Natural killer cell (primary cell): ENCODE measurements at places on chromosomes 16 and 17.
A peak's percentile ranks its signal among the peaks of the same experiment; 100 is the strongest.

- no peak overlapping the region for H3K4me3 ChIP-seq
- H3K27me3 ChIP-seq, result no peaks in the 10 kb centered on the region
- no peak overlapping the region for H3K27ac ChIP-seq
- no peaks in the 10 kb centered on the region for H3K4me1 ChIP-seq
- H3K36me3 ChIP-seq, result no peaks in the 10 kb centered on the region
Measured at GRCh38 chr16:8237452-8237851, 352.9 kb downstream of the TMEM114 start.

- H3K4me3 ChIP-seq, result no peak overlapping the region
- H3K27ac ChIP-seq, result peak overlapping the region; percentile 47
- peak; percentile 80 for DNase-seq
- peaks cover 2% of the 10 kb centered on the region for H3K36me3 ChIP-seq
- peaks cover 43% of the 10 kb centered on the region for H3K4me1 ChIP-seq
Measured at GRCh38 chr17:48547808-48548522, 3.1 kb upstream of the HOXB2 start.

DNA sequence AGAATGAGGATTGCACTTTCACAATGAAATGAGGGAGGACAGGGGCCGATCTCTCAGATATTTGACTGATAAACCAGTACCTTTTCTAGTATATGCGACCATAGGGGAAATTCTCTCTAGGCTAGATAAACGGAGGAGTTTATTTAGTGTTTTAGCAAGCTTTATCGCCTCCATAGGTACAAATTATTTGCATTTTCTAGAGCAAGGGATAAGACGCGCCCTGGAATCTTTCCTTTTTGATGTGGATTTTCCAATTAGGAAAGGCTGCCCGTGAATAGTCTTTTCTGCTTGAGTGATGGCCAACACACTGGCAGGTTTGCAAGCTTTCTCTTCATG is 351 bp upstream of the GDPD1 start:
- H3K36me3 ChIP-seq, result no peaks in the 10 kb centered on the region
- peaks cover 11% of the 10 kb centered on the region for H3K4me1 ChIP-seq
- H3K4me3 ChIP-seq, result no peak overlapping the region
- H3K27ac ChIP-seq, result no peak overlapping the region

GRCh38 chr17:49624896-49625295 is 49.2 kb downstream of the NXPH3 start:
- H3K36me3 ChIP-seq, result peaks cover 25% of the 10 kb centered on the region
- no peaks in the 10 kb centered on the region for H3K4me1 ChIP-seq
- no peak for DNase-seq
- no peak overlapping the region for H3K4me3 ChIP-seq
- no peaks in the 10 kb centered on the region for H3K27me3 ChIP-seq

GRCh38 chr17:7651665-7652387 is 1.1 kb downstream of the ATP1B2 start:
- no peak overlapping the region for H3K4me3 ChIP-seq
- H3K27me3 ChIP-seq, result peaks cover 24% of the 10 kb centered on the region
- H3K36me3 ChIP-seq, result no peaks in the 10 kb centered on the region
- H3K4me1 ChIP-seq, result peaks cover 19% of the 10 kb centered on the region
- DNase-seq, result no peak

DNA sequence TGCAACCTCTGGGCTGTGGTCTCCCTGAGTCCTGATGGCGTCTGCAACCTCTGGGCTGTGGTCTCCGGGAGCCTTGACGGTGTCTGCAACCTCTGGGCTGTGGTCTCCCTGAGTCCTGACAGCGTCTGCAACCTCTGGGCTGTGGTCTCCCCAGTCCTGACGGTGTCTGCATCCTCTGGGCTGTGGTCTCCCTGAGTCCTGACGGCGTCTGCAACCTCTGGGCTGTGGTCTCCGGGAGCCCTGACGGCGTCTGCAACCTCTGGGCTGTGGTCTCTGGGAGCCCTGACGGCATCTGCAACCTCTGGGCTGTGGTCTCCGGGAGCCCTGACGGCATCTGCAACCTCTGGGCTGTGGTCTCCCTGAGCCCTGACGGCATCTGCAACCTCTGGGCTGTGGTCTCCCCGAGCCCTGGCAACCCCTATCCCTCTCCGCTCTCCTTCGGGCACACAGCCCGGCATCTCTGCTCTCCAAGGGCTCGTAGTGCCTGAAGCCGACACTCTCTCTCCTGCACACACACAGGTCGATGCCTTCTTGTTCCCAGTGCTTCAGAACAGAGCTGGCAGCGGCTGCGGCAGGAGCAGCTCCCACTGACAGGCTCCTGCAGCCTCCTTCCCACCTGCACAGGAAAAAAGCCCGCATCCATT is 45.6 kb downstream of the METRNL start:
- no peak overlapping the region for H3K4me3 ChIP-seq
- peaks cover 18% of the 10 kb centered on the region for H3K27me3 ChIP-seq
- peak overlapping the region; percentile 66 for H3K27ac ChIP-seq
- peaks cover 43% of the 10 kb centered on the region for H3K4me1 ChIP-seq
- no peaks in the 10 kb centered on the region for H3K36me3 ChIP-seq

GRCh38 chr16:14494396-14494966 is 135.6 kb downstream of the PARN start:
- no peak overlapping the region for H3K27ac ChIP-seq
- DNase-seq, result no peak
- no peaks in the 10 kb centered on the region for H3K36me3 ChIP-seq
- no peak overlapping the region for H3K4me3 ChIP-seq

- H3K4me1 ChIP-seq, result peaks cover 56% of the 10 kb centered on the region
- peak; percentile 93 for DNase-seq
- peak overlapping the region; percentile 60 for H3K4me3 ChIP-seq
- H3K36me3 ChIP-seq, result no peaks in the 10 kb centered on the region
- no peaks in the 10 kb centered on the region for H3K27me3 ChIP-seq
Measured at GRCh38 chr17:29615492-29616299, 7.0 kb downstream of the CORO6 start.

GRCh38 chr16:56870276-56870888 is 5.4 kb downstream of the SLC12A3 start:
- no peak overlapping the region for H3K27ac ChIP-seq
- peaks cover 12% of the 10 kb centered on the region for H3K4me1 ChIP-seq
- H3K36me3 ChIP-seq, result no peaks in the 10 kb centered on the region
- H3K27me3 ChIP-seq, result no peaks in the 10 kb centered on the region
- no peak overlapping the region for H3K4me3 ChIP-seq

DNA sequence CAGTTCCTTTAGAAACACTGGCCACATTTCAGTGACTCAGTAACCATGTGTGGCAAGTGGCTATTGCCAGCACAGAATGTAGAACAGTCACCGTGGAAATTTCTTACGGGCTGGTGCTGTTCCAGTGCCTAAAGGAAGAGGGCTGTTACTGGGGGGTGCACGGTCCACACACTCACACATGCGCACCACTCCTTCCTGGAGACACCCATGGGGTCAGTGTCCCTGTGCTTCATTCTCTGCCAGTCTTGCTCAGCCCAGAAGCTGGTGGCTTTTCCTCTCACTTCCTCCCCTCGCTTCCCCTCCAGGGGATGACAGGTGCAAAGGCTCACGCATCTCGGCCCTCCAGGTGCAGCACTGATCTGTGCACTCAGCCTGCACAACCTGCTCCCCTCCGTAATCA is 115.6 kb downstream of the CCDC182 start:
- no peak for DNase-seq
- H3K36me3 ChIP-seq, result peaks cover 2% of the 10 kb centered on the region
- H3K27ac ChIP-seq, result no peak overlapping the region
- H3K27me3 ChIP-seq, result no peaks in the 10 kb centered on the region

- no peaks in the 10 kb centered on the region for H3K27me3 ChIP-seq
- no peak for DNase-seq
- H3K4me1 ChIP-seq, result no peaks in the 10 kb centered on the region
- H3K27ac ChIP-seq, result no peak overlapping the region
- H3K4me3 ChIP-seq, result no peak overlapping the region
Measured at GRCh38 chr17:33118391-33119075, 126.9 kb downstream of the SPACA3 start.

GRCh38 chr17:69516911-69517310 is 102.4 kb downstream of the MAP2K6 start:
- H3K36me3 ChIP-seq, result peaks cover 13% of the 10 kb centered on the region
- no peak overlapping the region for H3K27ac ChIP-seq
- H3K4me3 ChIP-seq, result no peak overlapping the region

DNA sequence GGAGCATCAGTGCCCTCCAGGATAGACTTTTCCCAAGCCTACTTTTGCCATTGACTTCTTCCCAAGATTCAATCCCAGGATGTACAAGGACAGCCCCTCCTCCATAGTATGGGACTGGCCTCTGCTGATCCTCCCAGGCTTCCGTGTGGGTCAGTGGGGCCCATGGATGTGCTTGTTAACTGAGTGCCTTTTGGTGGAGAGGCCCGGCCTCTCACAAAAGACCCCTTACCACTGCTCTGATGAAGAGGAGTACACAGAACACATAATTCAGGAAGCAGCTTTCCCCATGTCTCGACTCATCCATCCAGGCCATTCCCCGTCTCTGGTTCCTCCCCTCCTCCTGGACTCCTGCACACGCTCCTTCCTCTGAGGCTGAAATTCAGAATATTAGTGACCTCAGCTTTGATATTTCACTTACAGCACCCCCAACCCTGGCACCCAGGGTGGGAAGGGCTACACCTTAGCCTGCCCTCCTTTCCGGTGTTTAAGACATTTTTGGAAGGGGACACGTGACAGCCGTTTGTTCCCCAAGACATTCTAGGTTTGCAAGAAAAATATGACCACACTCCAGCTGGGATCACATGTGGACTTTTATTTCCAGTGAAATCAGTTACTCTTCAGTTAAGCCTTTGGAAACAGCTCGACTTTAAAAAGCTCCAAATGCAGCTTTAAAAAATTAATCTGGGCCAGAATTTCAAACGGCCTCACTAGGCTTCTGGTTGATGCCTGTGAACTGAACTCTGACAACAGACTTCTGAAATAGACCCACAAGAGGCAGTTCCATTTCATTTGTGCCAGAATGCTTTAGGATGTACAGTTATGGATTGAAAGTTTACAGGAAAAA is 9.7 kb upstream of the CYLD start:
- H3K36me3 ChIP-seq, result no peaks in the 10 kb centered on the region
- DNase-seq, result no peak
- H3K27ac ChIP-seq, result no peak overlapping the region
- H3K4me3 ChIP-seq, result no peak overlapping the region
- no peaks in the 10 kb centered on the region for H3K27me3 ChIP-seq
- H3K4me1 ChIP-seq, result no peaks in the 10 kb centered on the region

GRCh38 chr16:9929313-9929712 is 252.9 kb downstream of the GRIN2A start:
- DNase-seq, result no peak
- no peaks in the 10 kb centered on the region for H3K4me1 ChIP-seq
- H3K4me3 ChIP-seq, result no peak overlapping the region
- H3K36me3 ChIP-seq, result no peaks in the 10 kb centered on the region
- no peak overlapping the region for H3K27ac ChIP-seq
- H3K27me3 ChIP-seq, result no peaks in the 10 kb centered on the region

- no peak overlapping the region for H3K27ac ChIP-seq
- H3K4me1 ChIP-seq, result peaks cover 19% of the 10 kb centered on the region
Measured at GRCh38 chr17:82489117-82489516, 30.4 kb upstream of the FOXK2 start.

DNA sequence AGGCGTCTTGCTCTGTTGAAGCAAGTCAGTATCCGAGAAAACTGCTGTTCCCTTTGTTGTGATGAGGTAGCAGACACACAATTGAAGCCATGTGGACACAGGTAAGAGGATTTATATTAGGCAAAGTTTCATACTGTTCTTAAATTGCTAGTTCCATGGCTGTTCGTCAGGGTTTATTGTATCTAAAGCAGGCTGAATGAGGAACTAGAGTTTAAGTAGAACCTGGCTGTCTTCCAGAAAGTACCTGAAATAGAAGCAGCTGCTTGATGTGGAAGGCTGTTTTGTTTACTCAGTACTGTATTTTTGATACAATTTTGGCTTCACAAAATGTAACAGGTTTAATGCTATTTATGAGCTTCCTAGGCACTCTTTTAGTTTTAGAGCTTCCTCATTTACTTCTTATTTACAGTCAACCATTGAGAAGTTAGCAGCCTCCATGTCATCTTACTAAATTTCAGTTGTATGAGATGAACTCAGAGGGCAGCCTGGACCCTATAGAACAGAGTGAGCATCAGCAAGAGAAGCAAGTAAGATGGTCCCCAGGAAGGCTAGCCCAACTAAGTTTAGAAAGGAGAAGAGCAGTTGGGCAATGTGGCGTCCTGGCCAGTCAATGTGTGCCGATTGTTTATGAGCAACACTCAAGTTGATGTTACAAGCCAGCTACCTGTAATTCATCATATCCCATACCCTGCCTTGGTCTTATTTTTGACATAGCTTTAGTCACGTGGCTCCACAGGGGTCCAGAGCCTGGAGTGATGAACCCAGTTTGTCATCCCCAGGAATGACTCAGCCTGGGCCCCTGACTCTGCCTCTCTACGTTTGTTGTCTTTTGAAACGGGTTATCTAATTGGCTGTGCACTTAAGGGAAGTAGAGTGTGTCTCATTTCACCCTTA is 9.7 kb upstream of the ARL2BP start:
- H3K4me1 ChIP-seq, result no peaks in the 10 kb centered on the region
- no peaks in the 10 kb centered on the region for H3K27me3 ChIP-seq
- peak overlapping the region; percentile 49 for H3K27ac ChIP-seq
- H3K4me3 ChIP-seq, result no peak overlapping the region
- DNase-seq, result no peak

- H3K4me1 ChIP-seq, result peaks cover 2% of the 10 kb centered on the region
- DNase-seq, result no peak
- H3K27me3 ChIP-seq, result no peaks in the 10 kb centered on the region
- no peaks in the 10 kb centered on the region for H3K36me3 ChIP-seq
Measured at GRCh38 chr16:83830769-83831455, 23.1 kb downstream of the HSBP1 start.

DNA sequence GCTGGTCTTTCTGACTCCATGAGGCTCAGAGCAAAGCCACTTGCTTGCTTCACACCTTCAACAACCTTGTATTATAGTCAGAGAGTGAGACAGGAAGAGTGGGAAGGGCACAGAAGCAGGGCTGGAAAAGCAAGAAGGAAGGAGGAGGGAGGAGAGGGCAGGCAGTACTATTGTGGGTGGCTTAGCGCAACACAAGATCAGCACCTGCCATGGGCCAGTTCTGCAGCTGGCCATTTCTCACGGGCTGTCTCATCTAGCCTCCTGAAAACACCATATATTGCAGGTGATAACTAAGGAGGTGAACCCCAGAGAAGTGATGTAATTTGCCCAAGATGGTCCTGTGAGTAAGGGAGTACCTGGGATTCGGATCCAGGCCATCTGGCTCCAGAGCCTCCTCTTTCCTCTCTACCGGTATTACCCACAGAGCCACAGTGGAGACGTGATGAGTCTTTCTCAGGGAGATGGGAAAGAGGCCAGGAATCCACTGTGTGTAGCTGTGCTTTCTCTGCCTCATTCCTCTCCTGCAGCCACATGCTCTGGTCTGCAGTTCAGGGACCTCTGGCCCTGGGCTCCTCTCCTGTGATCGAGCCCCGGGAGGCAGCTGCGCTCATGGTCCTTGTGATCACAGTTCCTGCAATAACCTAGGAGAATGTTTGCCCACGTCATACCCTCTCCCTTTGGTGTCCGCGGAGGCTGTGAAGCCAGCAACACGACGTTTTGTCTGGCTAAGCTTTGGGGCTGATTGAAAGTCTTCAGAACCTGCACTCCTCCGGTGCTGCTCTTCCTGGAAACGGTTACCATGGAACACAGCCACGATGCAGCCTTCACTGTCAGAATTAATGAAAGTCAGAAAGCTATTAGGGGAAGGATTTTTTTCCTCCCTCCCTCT is 178.1 kb upstream of the CCL2 start:
- no peaks in the 10 kb centered on the region for H3K27me3 ChIP-seq
- H3K36me3 ChIP-seq, result no peaks in the 10 kb centered on the region
- no peak for DNase-seq
- no peaks in the 10 kb centered on the region for H3K4me1 ChIP-seq

GRCh38 chr17:73593249-73593965 is 50.8 kb downstream of the SDK2 start:
- peak overlapping the region; percentile 41 for H3K27ac ChIP-seq
- no peak overlapping the region for H3K4me3 ChIP-seq
- H3K36me3 ChIP-seq, result no peaks in the 10 kb centered on the region
- H3K27me3 ChIP-seq, result peaks cover 15% of the 10 kb centered on the region
- H3K4me1 ChIP-seq, result peaks cover 74% of the 10 kb centered on the region
